NCI-H446 (cell line): ENCODE measurements at places on chromosomes 1 and 21.

GRCh38 chr1:232416026-232416568 is 213.8 kb downstream of the SIPA1L2 start:
- DNase-seq: no peak

DNA sequence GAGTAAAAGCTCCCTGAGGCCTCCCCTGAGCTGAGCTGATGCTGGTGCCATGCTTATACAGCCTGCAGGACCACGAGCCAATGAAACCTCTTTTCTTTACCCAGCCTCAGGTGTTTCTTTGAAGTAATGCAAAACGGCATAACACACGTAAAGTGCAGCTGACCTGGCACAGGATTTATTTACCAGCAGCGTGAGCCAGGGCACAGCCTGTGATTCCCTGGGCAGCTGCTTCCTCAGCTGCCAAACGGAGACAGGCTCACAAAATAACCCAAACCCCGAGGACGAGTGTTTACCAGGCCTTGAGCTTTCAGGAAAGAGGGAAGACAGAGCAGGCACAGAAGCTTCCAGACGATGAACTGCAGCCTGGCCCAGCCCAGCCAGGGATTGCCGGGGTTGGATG is 120.6 kb upstream of the ARHGEF16 start:
- DNase-seq: no peak

DNA sequence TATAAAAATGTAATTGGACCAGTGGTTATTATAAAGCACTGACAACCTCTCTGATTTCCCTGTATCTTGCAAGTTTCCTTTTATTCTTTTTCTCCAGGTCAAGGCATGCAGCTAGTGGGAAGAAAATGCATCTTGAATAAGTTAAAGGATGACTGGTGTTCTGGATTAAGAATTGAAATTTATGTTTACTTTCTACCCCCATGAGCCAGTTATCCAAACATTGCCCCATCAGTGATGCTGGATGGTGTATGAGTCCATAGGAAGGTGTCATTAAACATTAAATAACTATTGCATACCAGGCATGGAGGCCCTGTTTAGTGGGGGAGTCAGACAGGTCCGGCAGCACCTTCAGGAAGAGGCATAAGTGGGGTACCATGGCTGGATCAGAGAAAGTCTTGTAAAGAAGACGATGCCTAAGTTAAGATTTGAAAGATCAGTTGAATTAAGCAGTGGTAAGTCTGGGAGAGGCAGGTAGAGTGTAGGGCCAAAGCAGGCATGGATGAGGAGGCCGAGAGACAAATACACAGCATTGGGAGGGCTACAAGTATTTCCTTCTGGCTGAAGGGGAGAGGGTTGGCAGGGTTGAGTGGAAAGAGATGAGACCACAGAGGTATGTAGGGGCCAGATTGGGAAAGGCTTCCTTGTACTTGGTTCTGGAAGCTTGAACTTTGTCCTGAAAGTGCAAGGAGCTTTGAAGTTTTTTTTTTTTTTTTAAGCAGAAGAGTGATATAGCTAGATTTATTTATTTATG is 5.7 kb downstream of the SZRD1 start:
- no peak for DNase-seq

DNA sequence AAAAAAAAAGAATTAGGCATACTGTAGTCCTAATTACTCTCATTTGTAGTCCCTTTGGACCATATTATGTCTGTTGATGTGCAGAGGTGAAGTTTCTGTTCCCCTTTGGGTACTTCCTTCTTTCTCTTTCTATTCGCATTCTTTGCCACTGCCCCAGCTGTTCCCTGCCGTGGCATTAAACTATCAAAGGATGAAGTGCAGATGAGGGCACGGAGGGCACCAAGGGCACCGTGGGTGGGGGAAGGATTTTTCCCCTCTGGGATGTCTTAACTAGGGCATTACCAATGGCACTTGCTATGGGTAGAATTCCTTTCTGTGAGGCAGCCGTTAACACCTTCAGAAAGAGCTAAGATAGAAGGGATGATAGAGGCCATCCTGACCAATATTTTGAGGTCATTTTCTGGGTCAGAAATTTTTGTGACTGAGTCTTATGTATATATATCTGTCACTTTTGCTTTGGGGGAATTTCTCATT is 4.9 kb upstream of the MAPKAPK2 start:
- DNase-seq: no peak

GRCh38 chr1:110341146-110341871 is 2.1 kb downstream of the RBM15 start:
- DNase-seq: no peak

DNA sequence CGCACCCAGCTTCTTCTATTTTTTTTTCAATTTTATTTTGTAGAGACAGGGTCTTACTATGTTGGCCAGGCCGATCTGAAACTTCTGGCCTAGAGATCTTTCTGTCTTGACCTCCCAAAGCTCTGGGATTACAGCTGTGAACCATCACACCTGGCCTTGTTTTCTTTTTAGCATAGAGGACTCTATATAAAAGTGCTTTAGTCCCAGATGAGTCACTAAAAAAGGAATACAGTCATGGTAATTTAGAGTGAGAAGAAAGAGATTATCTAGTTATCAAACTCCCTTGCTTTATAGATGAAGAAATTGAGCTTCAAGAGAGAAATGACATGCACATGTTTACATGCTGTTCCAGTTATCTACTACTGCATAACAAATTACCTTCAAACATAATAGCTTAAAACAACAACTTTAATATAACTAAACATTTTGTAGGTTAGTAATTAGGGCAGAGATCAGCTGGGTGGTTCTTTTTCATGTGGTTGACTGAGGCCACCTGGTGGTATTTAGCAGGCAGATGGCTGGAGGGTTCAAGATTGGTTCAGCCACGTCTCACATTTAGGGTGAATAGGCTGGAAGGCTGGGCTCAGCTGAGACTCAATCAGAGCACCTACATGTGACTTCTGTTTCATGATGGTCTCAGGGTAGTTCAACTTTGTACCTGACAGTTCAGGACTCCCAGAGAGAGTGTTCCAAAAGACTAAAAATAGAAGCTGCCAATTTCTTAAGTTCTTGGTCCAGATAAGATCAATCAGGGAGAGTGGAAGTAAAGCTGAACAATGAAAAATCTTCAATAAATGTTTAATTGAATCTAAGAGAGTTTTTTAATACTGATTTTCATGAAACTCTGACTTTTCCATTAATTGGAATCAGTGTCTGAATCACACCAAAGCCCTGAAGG is 16.9 kb upstream of the MTF2 start:
- peak; percentile 38 for DNase-seq

DNA sequence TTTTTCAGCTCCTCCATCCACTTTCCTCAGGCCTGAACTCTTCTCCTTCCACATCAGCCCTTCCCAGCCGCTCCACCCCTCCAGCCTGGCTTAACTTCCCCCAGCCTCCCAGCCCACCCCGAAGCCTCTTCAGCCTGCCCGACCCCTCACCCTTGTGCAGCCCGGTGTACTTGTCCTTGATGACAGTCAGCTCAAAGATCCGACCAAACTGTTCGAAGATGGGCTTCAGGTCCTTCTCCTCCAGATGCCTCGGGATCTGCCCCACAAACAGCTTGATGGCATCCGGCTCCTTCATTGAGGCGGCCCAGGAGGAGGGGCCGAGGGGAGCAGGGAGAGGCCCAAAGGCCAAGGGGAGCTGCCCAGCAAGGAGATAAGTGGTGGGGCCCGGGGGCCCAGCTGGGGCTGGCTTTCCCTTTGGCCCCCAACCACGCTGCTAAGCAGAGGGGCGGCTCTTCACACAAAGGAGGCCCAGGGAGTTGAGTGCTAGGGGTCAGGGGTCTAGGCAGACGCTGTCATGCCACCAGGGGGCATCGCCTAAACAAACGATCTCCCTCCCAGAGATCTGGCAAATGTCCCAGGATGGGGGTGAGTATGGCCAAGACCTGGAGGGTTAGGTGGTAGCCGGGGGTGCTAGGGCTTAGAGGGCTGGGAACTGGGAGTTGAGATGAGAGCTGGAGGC is 738 bp downstream of the CELF3 start:
- peak; percentile 81 for DNase-seq
